A673 (cell line): ENCODE measurements at places on chromosomes 1 and 21.

- H3K27ac ChIP-seq: no peak overlapping the region
- H3K27me3 ChIP-seq: no peaks in the 10 kb centered on the region
- H3K4me3 ChIP-seq: no peak overlapping the region
- no peaks in the 10 kb centered on the region for H3K36me3 ChIP-seq
- DNase-seq: no peak
These were observed 547.3 kb upstream of the BEND5 start for GRCh38 chr1:49323925-49324540.

DNA sequence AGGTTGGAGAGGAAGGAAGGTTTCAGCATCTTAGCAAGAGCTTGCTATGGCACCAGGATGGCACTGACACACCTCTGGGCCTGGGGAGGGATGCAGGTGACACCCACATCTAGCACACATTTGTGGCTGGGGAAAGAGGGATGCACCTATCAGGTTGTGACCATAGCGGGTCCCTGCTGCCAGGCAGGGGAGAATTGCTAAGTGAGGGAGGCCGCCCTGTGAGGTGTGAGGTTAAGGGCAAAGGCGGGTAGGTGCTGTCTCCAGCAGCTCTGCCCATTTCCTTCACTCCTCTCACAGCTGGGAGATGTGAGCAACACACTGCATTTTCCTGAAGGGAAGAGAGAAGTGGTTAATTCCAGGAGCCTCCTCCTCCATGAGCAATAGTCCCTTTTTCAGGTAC, 83.2 kb upstream of the TLR5 start:
- no peaks in the 10 kb centered on the region for H3K27me3 ChIP-seq
- H3K27ac ChIP-seq: no peak overlapping the region
- no peak overlapping the region for H3K4me3 ChIP-seq

- H3K4me1 ChIP-seq: peaks cover 4% of the 10 kb centered on the region
- no peak overlapping the region for H3K27ac ChIP-seq
- no peak for DNase-seq
- no peaks in the 10 kb centered on the region for H3K36me3 ChIP-seq
- H3K27me3 ChIP-seq: no peaks in the 10 kb centered on the region
These were observed 17.6 kb upstream of the PTTG1IP start for GRCh38 chr21:44890961-44891541.

GRCh38 chr1:81920245-81920740, 119.6 kb downstream of the ADGRL2 start:
- no peak overlapping the region for H3K27ac ChIP-seq
- no peaks in the 10 kb centered on the region for H3K36me3 ChIP-seq
- peak; percentile 69 for DNase-seq
- H3K4me3 ChIP-seq: no peak overlapping the region
- peaks cover 7% of the 10 kb centered on the region for H3K4me1 ChIP-seq
- peaks cover 5% of the 10 kb centered on the region for H3K27me3 ChIP-seq
